Prostate gland (tissue), 2 donors: ENCODE measurements at places on chromosomes 16 and 17.
A peak's percentile ranks its signal among the peaks of the same experiment; 100 is the strongest.

GRCh38 chr16:22782314-22782713 is 31.6 kb upstream of the HS3ST2 start:
- no peak for DNase-seq

- no peak for DNase-seq
Observed at GRCh38 chr17:82789051-82789592, 37.3 kb downstream of the TBCD start.

DNA sequence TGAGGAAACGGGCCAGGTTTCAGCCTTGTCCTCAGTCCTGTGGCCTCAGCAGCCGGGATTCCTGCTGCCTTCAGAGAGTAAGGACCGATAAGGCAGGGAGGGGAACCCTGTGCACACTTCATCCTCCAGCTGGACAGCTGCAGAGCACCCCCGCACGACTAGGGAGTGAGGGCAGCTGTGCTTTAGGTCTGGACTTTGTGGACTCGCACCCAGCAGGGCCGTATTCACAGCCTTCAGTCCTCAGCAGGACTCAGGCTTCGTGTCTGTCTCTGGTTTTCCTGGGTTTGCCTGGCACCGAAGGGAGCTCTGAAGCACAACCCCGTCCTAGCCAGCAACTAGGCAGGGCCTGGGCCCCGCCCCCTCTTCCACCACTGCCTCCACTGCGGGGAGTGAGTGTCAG is 45.8 kb upstream of the CACNG5 start:
- no peak for DNase-seq

DNA sequence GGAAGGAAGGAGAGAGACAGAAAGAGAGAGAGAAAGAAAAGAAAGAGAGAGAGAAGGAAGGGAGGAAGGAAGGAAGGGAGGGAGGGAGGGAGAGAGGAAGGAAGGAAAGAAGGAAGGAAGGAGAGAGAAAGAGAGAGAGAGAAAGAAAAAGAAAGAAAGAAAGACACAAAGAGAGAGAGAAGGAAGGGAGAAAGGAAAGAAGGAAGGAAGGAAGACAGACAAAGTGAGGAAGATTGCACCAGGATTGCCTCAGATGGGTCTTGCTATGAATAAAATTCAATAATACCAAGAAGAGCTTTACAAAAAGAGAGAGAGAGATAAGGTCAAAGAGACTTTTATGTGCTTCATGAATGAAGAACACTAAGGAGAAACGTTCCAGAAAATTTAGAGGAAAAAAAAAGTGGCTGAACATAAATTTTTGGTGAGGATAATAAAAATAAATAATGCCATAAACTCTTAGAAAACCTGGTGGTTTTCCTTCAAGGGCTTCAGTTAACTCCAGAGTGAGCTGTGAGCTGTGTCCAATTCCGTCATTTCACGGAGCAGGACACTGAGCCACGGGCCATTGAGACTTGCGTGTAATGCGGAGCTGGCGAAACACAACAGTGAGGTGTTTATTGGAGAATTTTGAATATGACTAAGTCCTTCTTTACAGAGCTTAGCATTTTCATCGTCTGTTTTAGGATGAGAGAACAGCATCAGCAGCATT is 72.7 kb upstream of the TNRC6C start:
- no peak for DNase-seq

- DNase-seq = no peak
Observed at GRCh38 chr17:28204751-28205150, 114.2 kb upstream of the TMEM97 start.

GRCh38 chr17:71633391-71633849 is 487.4 kb upstream of the SOX9 start:
- peak; percentile 33 for DNase-seq

DNA sequence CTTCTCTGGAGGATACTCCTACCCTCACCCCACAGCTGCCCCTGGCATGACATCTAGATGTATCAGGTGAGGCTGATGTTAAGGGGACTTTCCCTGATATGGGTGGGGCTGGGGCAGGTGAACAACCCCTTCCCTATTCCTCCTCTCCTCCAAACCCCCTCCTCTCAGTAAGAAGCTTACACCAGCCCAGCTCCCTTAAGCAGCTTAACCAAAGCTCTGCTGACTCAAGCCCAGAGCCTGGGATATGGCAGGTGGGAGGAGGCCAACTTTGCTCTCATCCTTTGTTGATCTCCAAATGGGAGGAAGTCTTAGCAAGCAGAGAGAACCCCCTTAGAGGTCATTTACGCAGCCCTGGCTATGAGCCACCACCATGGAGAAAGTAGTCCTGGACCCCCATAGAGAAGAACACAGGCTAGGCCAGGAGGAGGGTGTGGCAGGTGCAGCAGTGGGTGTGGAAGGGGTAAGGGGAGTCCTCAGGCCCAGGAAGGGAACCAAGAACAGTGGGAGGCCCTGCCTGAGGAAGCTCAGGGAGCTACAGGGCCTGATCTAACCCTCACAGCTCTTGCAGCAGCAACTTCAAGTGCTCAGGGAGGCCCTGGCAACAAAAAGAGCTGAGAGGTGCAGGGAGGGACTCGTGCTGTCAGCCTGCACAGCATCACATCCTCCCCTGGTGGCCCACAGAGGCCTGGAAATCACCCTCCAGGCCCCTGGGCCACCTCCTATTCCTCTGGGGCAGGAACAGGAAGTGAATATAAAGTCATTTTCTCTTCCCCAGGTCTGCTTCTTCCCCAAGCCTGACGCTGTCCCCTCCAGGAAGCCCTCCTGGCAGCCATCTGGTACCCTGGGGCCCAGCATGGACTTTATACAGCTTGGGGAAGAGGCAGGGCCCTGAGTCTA is 2.9 kb downstream of the UNC119 start:
- no peak for DNase-seq

DNA sequence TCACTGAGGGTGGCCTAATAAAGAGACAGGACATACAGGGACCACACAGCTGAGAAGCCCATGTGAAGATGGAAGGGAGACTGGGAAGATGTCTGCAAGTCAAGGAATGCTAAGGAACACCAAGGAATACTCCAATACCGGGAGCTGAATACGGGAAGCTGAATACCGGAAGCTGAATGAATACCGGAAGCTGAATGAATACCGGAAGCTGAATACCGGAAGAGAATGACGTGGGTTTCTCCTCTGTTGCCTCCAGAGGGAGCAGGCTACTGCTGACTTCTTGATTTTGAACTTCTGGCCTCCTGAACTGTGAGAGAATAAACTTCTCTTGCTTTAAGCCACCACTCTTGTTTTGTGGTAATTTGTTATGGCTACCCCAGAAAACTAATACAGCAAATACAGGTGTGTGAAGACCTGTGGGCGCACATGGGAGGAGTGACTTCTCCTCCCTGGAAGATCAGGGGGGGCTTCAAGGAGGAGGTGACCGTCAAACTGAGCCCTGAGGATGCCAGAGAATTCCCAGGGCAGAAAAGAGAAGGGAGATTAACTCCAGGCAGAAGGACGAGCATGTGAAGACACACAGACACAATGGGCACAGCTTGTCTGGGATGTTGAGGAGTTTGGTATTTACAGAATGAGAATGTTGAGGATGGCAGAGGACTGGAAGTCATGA is 259.9 kb downstream of the IRF8 start:
- DNase-seq = no peak

DNA sequence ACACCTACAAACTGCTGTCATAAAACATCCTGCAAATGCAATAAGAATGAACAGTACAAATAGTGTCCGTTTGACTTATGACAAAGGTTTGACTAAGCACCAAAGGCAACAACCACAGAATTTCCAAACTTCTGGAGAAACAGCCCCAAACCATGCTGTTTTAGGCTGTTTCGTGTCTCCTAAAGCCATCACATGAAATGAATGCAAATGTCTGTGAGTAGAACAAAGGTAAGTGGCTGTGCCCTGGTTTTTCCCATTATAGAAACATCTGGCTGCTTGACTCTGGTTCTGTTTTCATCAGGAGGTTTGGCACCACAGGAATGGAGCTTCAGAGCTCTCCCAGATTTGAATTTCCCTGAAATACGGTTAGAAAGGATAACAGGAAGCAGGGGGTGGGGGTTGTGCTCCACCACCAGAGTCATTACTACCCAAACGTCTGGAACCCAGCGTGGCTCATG is 4.6 kb upstream of the EMP2 start:
- DNase-seq = no peak

- peak; percentile 53 for DNase-seq
Observed at GRCh38 chr16:56807011-56807675, 57.9 kb upstream of the SLC12A3 start.

GRCh38 chr17:74296548-74296936 is 22.5 kb downstream of the DNAI2 start:
- DNase-seq = peak; percentile 42

DNA sequence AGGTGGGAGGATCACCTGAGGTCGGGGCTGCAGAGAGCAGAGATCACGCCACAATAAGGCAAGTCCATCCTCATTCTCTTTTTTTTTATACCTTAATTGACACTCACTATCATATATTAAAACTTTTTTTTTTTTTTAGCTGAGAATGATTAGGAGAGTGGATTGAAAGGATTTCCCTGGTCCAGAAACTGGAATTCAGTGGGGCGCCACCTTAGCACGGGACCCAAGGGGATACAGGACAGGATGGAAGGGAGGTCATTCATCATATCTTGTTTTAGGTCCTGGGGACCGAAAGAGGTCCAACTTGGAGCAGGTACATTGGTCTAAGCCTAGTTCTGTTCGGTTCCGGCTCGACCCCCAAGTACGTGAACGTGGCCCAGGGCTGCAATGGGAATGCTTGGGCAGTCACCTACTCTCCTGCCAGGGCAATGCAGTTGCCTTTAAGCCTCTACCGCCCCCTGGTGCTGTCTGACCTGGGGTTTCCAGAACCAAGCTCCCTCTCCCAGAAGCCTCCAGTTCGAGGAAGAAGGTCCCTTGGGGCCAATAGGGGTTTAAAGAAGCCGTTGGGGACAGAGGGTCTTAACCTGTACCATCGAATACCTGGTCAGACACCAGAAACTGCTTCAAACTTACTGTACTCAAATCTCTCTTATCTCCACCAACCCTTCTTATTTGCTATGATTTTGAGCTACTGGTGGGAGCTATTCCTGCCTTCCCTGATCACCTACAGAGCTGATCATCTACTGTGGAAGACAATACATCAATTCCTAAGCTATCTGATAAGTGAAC is 19.9 kb upstream of the GPATCH8 start:
- DNase-seq = peak; percentile 30

DNA sequence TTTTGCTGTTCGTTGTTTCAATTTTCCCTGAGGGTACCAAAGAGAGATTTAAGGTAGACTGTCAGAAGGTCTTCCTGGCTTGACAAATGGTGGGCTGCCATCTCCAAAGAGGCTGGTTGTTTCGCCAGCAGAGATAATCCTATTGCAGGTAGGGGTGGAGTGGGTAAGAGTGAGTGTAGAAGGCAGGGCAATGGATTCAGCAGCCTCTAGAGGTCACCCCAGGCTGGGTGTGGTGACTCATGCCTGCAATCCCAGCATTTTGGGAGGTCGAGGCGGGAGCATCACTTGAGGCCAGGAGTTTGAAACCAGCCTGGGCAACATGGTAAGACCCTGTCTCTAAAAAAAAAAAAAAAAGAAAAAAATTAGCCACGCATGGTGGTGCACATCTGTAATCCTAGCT is 34.6 kb downstream of the DCAKD start:
- DNase-seq = no peak

DNA sequence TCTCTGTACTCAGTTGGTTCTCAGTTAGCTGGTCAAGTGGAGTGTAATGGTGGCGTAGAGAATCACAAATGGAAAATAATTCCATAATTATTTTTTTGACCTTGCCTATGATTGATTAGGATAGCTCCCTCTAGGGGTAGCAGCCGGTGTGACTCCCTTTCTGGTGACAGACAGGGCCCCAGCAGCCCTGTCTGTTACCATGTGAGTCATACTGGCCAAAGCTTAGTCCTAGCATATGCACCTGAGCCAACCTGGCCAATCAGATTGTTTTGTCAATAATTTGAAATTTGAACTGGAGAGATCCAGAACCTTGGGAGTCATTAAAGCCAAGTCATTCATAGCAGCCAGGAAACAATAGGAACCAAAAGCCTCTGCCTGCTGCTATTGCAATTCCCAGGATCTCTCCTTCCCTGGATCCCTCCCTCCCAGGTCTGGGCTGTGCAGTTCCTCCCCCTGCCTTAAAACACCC is 5.6 kb downstream of the PNPO start:
- peak; percentile 91 for DNase-seq

- DNase-seq = no peak
Observed at GRCh38 chr16:87701505-87701921, 64.3 kb downstream of the KLHDC4 start.

DNA sequence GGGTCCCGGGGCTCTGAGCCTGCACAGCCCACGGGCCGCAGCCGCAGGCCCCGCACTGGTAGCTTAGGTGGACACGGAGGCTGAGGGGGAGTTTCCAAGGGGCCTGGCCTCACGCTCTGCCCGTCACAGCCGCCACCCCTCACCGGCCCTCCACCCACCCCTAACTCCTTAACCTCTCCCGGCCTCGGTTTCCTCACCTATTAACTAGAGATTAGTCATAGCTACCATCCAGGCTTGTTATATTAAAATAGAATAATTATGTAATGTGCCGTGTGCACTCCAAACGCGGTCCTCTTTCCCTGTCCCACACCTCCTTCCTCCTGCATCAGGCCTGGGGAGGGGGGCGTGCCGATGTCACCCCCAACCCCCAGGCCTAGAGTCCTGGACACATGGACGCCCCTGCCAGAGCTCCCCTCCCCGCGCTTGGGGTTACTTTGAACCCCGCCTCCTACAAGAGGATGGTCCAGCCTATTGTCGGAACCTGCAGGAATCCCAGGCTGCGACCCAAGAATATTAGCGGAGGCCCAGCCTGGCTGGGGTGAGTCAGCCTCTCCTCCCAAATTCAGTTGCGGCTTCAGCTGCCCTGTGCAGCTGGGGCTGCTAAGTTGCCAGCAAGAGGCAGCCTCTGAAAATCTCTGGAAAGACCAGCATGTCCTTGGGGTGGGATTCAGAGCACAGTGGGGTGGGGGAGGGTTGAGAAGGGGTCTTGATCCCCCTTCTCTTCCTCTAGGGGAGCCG is 17.3 kb downstream of the SOCS3 start:
- no peak for DNase-seq

- DNase-seq = no peak
Observed at GRCh38 chr17:77916703-77917481, 41.6 kb upstream of the TNRC6C start.

DNA sequence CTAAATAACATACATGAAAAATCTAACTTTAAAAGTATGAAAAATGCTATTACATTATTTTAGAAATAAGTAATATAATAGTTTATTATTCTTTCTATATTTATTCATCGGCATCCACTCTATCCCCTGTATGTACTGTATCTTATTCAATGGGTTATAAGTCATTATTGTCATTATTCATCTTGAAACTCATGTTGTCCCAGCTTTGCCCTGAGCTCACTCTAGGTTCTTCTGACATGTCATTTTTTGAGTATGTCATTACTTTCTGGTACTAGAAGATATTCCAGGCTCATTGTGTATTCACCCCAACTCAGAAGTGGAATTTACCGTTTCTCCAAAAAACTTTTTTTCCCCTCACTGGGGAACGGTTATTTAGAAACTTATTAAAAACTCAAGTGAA is 53.0 kb upstream of the MNT start:
- no peak for DNase-seq

GRCh38 chr16:73565263-73565662 is 517.3 kb upstream of the ZFHX3 start:
- DNase-seq = no peak

DNA sequence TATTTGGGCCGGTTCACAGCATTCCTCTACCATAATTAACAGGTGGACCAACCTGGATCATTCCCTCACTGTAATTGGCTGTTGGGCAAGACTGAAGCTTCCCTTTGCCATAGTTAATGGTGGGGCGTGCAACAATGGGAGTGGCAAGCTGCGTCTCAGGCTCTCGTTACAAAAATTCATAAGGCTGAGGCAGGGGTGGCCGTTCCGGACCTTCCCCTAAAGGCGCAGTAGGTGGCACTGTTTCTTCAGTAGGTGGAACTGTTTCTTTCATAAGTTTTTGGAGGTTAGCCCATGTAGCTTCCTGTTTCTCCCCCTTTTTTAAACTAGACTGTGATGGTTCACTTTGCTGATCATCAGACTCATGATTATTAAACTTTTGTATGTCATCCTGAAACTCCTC is 17.0 kb upstream of the TMC5 start:
- DNase-seq = no peak
